ENCODE measurements at places on chromosomes 1 and 21. TPM values are rescaled to one million over a fixed set of nuclear protein-coding genes. Genes with fewer than 3 reads are reported as not detected.

HEYL gene
- under 0.01 TPM for total RNA-seq

DFFA gene
- 27.9 TPM for total RNA-seq

AUNIP gene
- total RNA-seq: 0.88 TPM

MANEAL gene
- 0.36 TPM for total RNA-seq

ZNF691 gene
- total RNA-seq: 5.4 TPM

ATP1A4 gene
- total RNA-seq: not detected

C1QB gene
- total RNA-seq: 0.72 TPM

METTL13 gene
- 13.0 TPM for total RNA-seq

PTGS2 gene
- 3.3 TPM for total RNA-seq

ZMYND12 gene
- total RNA-seq: 0.88 TPM

CYP4A11 gene
- not detected for total RNA-seq

GJA8 gene
- total RNA-seq: not detected

NECTIN4 gene
- under 0.01 TPM for total RNA-seq

S100A2 gene
- total RNA-seq: 1.8 TPM

ELAPOR1 gene
- total RNA-seq: 0.36 TPM

SUSD4 gene
- not detected for total RNA-seq

TMEM61 gene
- total RNA-seq: not detected

VAV3 gene
- total RNA-seq: 0.72 TPM

ACTA1 gene
- not detected for total RNA-seq

CRNN gene
- not detected for total RNA-seq

NAV1 gene
- total RNA-seq: 47.0 TPM

OR6N1 gene
- total RNA-seq: not detected

NUP210L gene
- total RNA-seq: under 0.01 TPM

- no peak for DNase-seq
Observed at GRCh38 chr1:96130432-96130831, 591.2 kb upstream of the PTBP2 start.

DNA sequence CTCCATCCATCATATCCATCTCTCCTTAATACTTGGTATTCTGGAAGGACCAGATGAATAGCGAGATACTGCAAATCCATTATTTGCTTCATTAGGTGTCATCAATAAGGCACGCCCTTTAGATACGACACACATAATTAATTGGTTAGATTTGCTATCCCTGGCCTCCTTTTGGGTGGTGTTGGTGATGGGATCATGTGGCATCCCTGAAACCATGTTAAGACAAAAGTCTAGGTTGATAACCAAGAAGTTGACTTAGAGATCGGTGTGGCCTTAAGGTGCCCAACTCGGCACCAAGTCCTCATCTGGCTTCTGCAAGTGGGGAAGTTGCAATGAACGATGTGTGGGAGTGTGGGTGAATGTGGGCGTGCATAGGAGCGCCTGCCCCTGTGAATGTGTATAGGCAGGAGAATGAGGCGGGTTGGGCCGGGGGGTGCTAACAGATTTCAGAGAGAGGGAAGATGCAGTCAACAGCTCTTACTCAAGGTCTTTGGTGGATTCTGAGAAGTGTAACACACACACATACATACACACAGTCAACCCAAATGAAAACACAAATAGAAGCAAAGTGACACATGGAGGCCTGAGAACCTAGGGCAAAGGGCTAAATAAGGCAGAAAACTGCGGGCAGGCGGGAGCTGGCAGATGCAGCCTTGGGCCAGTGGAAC is 415.7 kb upstream of the ESRRG start:
- peak; percentile 71 for DNase-seq

GRCh38 chr1:12811409-12811784 is 19.8 kb downstream of the PRAMEF11 start:
- no peak for DNase-seq

DNA sequence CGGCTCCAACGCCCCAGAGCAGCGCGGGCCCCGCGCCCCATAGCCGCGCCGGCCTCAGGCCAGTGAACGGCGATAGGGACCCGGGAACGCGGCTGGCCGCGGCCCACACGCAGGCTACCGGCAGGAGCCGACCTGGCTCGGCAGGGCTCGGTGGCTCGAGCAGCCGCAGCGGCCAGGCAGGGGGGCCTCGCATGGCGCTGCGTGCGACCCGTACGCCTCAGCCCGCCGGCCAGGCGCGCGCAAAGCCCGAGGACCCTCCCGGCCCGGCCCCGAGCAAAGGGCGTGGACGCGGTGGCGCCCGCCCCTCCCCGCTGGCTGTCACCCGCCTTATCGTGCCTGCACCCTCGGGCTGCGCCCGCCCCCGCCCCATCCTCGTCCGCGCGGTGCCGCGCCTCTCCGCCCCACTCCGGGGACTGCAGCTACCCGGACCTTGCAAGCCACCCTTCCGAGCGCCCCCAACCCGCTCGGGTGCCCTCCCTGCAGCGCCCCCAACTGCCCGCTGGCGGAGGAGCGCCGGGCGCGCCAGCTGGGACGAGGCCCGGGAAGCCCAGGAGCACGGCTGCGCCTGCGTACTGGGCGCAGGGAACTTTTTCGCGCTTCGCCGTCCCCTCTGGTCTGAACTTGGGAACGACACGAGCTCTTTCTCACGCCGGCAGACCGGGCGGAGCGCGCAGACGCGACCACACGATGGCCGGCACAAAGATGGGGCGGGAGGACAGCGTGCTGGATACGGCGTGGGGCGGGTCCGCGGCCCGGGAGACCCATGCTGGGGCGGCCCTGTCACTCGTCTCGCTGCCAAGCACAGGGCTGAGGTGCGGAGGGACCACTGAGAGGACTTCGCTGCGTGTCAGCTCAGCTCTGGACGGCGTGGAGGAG is at the start of gene ABCB10:
TSS of gene ABCB10 (minus strand) at position 248 of the 876 bp plus-strand sequence. CDS start at position 193, 55 bp downstream.
- peak; percentile 100 for DNase-seq

GRCh38 chr1:212754680-212755079 is 36.9 kb downstream of the NSL1 start:
- no peak for DNase-seq

- peak; percentile 96 for DNase-seq
Observed at GRCh38 chr1:160081261-160081936, at the start of gene KCNJ9. Gene KCNJ9, plus strand, starts transcription at chr1:160081538. Its CDS starts 2,493 bp downstream, at chr1:160084031.

GRCh38 chr1:165452336-165453130 is 7.6 kb upstream of the RXRG start:
- no peak for DNase-seq

DNA sequence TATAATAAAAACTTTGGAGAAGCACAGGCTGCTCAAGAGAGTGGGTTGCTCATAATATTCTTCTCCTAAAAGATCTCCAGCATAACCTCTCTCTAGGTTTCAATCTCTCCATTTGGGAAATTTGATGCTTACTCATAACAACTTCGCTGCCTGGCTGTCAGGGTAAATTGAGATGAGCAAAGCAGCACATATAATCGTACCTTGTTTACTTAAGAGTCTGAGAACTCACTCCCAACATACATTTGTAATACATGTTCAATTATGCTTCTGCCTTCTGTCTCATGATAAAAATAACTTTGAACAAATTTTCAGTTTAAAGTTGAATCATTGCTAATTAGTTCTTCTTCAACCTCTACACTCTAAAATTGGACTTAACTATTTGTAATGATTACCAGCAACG is 68.9 kb downstream of the DUSP10 start:
- no peak for DNase-seq

DNA sequence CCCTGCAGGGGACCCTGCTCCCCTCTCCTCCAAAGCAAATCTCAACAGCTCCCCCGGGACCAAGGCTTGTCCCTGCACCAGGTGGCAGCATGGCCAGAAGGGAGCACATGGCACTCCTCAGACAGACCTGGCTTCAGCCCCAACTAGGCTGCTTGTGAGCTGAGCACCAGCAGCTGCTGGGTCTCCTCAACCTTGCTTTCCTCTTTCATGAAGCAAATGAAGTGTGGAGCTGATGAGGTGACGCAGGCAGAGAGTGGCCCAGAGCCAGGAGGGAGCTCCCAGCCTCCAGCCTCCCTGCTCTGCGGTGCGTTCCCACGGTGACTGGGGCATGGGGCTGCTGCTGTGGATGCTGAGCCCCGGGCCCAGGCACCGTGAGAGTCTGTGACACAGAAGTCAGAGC is 34.0 kb downstream of the MEGF6 start:
- no peak for DNase-seq

- peak; percentile 72 for DNase-seq
Observed at GRCh38 chr1:5994713-5995621, 2.7 kb upstream of the NPHP4 start.

- no peak for DNase-seq
Observed at GRCh38 chr1:27545876-27546275, 55.9 kb upstream of the WASF2 start.

GRCh38 chr1:116971965-116972673 is 29.4 kb upstream of the CD101 start:
- DNase-seq: no peak

- DNase-seq: no peak
Observed at GRCh38 chr1:76015478-76016103, 59.0 kb upstream of the ST6GALNAC3 start.

GRCh38 chr1:220431554-220432239 is 96.2 kb upstream of the MARK1 start:
- no peak for DNase-seq

GRCh38 chr21:35511696-35512162 is 462.6 kb upstream of the RUNX1 start:
- peak; percentile 83 for DNase-seq

- DNase-seq: no peak
Observed at GRCh38 chr1:156407344-156407743, 38.3 kb downstream of the RHBG start.

GRCh38 chr1:166738140-166738539 is 101.1 kb upstream of the POGK start:
- no peak for DNase-seq

DNA sequence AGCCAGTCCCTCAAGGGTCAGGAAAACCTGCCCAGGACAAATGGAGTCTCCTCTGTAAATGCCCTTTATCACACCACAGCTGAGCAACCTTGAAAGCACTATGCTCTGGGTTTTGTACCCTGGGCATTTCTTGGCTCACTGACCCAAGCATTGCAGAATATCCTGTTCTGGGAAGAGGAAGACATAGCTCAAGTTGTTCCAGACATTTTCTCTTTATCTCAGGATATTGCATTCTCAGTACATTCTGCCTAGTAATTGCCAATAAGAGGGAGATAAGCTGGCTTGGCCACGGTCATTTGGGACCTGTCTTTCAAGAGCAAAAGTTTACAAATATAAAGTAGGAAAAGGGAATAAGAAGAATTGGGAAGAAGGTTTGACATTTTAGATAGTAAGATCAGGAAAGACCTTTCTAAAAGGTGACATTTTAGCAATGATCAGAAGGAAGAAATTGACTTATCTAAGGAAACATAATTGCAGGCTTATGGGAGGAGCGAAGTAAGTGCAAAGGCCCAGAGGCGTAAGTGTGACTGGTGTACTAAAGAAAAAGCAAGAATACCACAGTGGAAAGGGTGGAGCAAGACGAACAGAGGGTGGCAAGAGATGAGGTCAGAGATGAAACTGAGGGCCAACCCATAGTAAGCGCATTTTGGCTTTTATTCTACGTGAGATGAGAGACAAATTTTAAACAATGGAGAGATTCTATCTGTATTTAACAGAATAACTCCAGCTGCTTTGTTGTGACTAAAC is 394.0 kb upstream of the CXADR start:
- DNase-seq: no peak

GRCh38 chr1:179663810-179664209 is 72.2 kb downstream of the TDRD5 start:
- DNase-seq: no peak

- no peak for DNase-seq
Observed at GRCh38 chr1:93744299-93744988, 62.8 kb upstream of the BCAR3 start.

GRCh38 chr21:33380483-33380998 is 22.7 kb upstream of the IFNGR2 start:
- peak; percentile 82 for DNase-seq

DNA sequence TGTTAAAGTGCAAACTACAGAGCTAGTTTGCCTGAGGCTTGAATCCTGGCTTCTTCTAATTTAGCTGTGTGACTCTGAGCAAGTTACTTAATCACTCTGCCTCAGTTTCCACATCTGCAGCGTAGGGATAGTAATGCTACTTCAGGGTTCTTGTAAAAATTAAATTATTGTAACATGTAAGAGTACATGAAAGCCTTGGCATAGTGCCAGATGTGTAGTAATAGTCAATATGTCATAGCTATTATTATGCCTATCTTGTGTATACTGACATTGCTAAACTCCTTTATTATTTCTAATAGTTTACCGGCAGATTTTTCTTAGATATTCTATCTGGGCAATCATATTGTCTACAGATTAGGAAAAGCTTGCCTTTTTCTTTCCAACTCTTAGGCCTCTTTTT is 6.8 kb upstream of the TADA1 start:
- no peak for DNase-seq

- no peak for DNase-seq
Observed at GRCh38 chr1:167173516-167174184, 47.0 kb upstream of the POU2F1 start.

GRCh38 chr1:147895123-147895522 is 7.5 kb upstream of the GJA8 start:
- DNase-seq: no peak

- DNase-seq: no peak
Observed at GRCh38 chr1:232040260-232040659, 413.7 kb downstream of the DISC1 start.

DNA sequence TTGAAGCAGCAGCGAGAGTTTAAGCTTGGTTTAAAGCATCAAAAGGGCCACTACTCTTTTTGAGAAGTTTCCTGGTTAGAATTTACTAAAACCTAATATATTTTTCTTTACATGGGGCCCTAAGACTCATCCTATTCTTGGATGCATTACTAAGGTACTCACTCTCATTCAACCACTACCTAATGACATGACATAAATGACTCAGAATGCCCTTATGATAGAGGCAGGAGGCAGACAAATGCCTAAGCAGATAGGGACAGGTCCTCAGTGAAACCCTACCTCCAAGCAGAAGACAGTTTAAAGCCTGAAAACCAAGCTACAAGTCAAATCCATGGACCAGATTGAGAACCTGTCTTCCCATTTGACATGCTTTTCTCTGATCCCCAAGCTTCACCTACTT is 34.3 kb upstream of the SLC35A3 start:
- no peak for DNase-seq

GRCh38 chr21:15212206-15212605 is 147.4 kb upstream of the NRIP1 start:
- DNase-seq: no peak

GRCh38 chr1:232845406-232845955 is 40.3 kb downstream of the MAP10 start:
- no peak for DNase-seq

GRCh38 chr1:24507405-24507804 is 4.8 kb downstream of the RCAN3 start:
- no peak for DNase-seq
